ENCODE measurements at places on chromosomes 2 and 18. TPM values are rescaled to one million over a fixed set of nuclear protein-coding genes. Genes with fewer than 3 reads are reported as not detected.

DNA sequence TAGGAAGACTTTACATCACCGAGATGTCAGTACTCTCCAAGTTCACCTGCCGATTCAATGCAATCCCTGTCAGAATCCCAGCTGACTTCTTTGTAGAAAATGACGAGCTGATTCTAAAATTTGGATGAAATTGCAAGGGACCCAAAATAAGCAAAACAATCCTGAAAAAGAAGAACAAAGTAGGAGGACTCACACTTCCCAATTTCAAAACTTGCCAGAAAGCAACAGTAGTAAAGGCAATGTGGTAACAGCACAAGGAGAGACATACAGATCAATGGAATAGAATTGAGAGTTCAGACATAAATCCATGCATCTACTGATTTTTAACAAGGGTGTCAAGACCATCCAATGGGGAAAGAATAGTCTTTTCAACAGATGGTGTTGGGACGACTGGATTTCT is 52.2 kb downstream of the SMAD7 start:
- DNase-seq, result no peak

DNA sequence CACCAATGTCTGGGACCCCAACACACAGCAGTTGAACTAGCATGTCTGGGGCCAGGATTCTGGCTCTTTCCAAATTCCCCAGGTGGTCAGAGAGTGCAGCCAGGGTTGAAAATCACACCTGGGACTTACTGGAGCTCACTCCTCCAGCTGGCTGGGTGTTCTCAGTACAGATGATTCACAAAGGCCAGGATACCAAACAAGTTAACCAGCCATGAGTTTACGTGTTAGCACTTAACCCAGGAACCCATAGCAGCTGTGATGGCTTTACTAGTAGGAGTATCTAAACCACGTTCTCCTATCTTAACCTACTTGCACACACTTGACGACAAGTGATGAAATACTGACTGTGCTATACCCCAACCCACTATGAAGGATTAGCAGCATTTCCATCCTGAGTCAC is 222.8 kb downstream of the FBXO15 start:
- no peak for DNase-seq

GRCh38 chr2:229296536-229296935 is 25.4 kb upstream of the PID1 start:
- DNase-seq, result no peak

Gene EMX1
- total RNA-seq, result not detected

Gene DUSP2
- 14.0 TPM for total RNA-seq

- no peak for DNase-seq
These were observed 44.3 kb downstream of the TMEM17 start for GRCh38 chr2:62461707-62462106.

Gene ACMSD
- not detected for total RNA-seq

Gene LDLRAD4
- 24.3 TPM for total RNA-seq

DNA sequence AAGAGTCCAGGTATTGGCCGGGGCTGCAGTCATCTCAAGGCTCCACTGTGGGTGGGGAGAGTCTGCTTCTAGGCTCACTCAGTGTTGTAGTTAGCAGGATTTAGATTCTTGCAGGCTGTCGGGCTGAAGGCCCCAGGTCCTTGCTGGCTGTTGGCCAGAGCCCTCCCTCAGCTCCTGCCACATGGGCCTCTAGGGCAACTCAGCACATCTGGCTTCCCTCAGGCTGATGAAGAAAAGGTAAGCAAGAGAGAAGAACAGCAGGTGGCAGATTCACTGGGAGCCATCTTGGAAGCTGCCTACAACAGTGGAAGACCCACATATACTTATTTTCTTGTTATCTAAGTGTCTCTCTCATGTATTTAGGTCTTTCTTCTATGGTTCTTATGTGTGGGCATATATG is 4.3 kb downstream of the MRPS9 start:
- DNase-seq, result no peak

- no peak for DNase-seq
These were observed 23.7 kb downstream of the EFEMP1 start for GRCh38 chr2:55899881-55900280.

GRCh38 chr18:74514860-74515495 is 18.8 kb downstream of the CNDP2 start:
- DNase-seq, result peak; percentile 52

GRCh38 chr2:66469214-66469902 is 34.4 kb downstream of the MEIS1 start:
- DNase-seq, result no peak

Gene CAPN13
- total RNA-seq, result not detected

DNA sequence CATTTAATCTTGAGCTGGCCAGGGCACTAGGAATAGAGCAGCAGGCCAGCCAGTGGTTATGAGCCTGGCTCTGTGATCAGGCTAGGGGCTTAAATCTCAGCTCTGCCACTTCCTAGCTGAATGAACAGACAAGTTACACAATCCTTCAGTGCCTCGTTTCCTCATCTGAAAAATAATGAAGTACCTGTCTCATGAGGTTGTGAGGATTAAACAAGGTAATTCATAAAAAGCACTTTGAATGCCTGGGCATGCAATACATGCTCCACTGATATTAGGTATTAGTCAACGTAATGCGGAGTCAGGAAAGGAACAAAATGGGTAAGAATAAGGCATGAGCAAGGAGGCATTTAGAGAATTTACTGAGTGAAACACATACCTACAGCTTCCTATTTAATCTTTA is 100.2 kb downstream of the CCBE1 start:
- DNase-seq, result no peak

All from vagina (tissue), 2 donors.